ENCODE measurements at places on chromosomes 5 and 9.

DNA sequence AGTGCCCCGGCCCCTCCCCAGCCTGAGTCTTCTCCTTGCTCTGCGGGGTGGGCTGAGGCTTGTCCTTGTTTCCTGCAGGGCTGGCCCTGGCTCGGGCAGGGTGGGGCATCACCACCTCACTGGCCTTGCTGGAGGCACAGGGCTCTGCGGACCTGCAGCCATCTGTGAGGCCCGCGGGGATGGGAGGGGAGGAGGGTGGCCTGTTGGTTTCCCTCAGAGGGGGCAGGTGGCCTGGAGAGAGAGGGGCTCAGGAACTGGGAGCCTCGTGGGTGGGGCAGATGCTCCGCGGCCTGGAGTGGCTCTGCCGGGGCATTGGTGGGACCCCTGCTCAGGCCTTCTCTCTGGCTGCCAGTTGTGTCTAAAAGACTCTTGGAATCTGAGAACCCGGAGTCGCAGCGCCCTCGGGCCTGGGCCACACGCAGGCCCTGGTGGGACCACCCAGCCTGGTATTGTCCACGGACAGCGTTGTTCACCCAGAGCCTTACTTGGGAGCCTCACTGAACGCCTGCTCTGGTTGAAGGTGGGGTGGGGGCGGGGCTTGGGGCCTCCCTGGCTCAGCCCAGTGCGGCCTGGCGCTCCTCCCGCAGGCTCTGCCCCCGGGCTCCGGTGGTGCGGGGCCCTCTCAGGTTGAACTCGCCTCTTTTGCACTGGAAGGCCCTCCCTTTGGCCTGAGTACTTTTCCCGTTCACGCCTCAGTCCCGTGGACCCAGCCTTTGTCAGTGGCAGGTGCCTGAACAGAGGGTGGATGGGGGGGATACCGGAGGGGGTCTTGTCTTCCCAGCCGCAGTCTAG, 111.3 kb downstream of the RXRA start:
- no peak for DNase-seq

- DNase-seq, result no peak
Measured at GRCh38 chr9:96305171-96305570, 3.2 kb upstream of the HSD17B3 start.

DNA sequence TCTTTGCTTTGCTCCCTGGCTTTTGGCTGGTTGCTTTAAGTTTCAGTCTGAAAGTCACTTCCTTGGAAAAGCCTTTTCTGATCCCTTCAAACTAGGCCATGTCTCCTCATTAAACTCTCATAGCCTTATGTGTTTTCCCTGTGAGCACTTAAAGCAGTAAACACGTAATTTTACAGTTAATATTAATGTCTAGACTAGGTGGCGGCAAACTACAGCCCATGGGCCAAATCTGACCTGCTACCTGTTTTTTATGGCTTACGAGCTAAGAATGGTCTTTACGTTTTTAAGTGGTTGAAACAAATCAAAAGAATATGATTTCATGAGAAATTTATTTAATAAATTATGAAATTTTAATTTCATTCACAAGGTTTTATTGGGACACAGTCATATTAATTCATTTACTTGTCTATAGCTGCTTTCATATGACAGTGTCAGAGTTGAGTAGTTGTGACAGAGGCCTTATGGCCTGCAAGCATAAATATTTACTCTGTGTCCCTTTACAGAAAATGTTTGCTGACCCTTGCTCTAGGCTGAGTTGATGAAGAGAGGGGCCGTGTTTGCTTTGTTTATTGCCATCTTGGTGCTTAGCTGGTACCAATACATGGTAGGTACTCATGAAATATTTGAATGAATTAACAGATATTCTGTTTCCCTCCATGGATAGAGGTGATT, 7.4 kb downstream of the SLC44A1 start:
- no peak for DNase-seq

GRCh38 chr9:14752271-14752670, 29.7 kb upstream of the CER1 start:
- DNase-seq, result no peak

DNA sequence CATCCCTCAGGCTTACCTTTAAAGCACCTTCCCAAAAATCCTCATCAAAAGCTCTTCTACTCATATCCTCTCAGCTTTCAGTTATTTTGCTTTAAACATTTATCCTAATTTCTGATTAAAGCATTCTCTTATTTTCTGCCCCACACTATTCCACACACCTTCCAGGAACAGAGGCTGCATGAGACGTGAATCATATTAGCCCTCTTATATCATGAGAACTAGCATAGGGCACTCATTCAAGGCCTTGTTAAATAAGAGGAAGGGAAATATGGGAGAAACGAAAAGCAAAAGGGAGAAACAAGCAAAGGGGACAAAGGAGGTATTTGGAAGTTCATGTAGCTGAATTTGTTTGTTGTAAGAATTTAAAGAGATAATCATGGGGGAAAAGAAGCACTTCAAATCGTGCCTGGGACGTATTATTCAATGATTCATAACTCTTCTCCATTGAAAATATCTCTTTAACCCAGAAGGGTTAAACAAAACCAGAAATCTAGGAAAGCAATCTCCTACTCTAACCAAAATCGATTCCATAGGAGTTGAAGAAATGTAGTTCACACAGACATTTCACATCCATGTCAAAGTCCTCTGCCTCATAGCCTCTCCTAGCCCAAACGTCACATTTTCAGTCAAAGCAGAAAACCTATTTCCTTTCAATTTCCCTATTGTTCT, 4.1 kb downstream of the ALDH1A1 start:
- DNase-seq, result no peak

DNA sequence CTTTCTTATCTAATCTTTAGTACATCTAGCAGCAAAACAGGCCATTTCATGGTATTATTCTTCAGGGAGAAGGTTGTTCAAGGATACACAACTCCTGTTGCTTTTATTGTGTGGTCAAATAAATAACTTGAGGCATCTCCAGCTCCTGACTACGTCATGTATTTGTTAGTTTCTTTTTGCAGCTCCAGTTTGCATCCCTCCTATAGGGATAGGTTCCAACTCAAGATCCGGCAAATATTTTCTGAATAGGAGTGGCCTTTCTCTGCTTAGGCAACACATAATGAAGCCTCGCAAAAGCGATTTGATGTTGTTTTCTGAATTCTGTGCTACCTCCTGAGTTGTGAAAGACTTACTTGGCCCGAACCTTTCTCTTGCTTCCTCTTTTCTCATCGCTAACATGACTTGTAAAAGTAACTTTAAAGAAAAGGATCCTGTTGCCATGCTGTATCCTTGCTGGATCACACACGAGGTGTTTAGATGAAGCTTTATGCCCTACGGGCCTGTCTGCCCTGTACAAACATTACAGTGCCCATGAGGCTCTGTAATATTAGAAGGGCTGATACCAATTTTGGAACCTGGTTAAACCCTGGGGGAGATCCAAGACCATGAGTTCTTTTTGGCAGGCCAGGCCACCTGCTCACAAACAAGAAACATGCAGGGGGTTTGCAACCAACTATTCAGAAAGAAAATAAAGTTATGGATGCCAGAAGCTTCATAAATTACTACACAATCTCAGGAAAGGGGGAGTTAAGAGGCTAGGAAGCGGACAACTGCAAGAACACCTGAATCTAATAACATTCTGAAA, 149.8 kb upstream of the FGF10 start:
- DNase-seq, result no peak

GRCh38 chr9:38689678-38690077, 30.3 kb downstream of the FAM240B start:
- no peak for DNase-seq

DNA sequence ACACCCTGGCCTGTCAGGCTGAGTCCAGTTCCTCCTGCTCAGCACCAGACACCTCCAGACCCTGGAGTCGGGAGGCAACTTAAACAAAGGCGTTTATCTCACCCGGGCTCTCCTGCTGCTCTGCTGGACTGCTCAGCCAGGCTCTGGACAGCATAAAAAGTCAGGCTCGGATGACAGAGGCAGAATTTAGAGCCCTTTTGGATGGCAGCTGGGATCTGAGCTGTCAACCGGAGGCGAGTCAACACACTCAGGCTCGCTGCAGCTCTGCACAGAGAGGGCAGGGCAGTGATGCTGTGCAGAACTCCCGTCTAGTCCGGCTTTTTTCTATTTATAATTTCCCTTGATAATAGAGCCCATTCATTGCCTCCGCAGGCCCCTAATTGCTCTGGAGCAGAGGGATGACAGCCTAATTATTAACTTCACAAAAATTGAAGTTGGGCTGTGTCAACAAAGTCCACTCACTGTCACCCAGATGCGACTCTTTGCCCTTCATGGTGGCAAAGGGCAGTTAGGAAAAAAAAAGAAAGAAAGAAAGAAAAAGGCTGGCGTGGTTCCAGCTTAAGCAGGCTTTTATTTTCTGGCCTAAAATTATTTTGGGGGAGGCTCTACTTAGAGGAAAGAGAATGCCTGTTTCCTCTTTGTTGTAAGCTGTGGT, 37.6 kb downstream of the STC2 start:
- DNase-seq, result no peak

GRCh38 chr5:76938177-76938576, 14.7 kb upstream of the CRHBP start:
- DNase-seq, result no peak

DNA sequence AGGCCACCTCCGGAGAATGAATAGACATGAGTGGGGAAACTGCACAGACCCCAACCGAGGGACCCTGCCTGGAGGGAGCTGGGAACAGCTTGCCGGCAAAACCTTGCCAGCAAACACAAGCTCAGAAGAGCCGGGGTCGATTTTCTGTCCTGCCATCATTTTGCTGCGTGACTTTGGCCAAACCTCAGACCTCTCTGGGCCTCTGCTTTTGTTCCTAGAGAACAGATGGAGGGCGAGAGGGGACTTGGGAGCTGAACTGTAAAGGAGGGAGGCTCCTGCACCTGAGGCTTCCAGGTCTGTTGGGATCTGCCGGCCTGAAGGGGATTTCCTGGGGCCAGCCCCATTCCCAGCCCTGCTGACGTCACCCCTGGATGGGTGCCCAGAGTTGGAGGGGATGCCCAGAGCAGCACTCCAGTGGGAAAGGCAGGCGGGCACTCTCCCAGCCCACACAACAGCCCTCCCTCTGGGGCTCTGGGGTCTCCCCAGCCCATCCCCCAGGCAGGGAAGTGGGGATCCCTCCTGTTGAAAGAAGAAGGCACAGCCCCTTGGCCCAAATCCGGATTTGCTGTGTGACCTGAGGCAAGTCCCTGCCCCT, 40.4 kb upstream of the SYNPO start:
- DNase-seq, result no peak

GRCh38 chr5:8057769-8058168, 188.8 kb downstream of the MTRR start:
- DNase-seq, result no peak
